Fibroblast of the aortic adventitia (primary cell): ENCODE measurements at places on chromosomes 6 and 20. TPM values are rescaled to one million over a fixed set of nuclear protein-coding genes. Genes with fewer than 3 reads are reported as not detected.

DNA sequence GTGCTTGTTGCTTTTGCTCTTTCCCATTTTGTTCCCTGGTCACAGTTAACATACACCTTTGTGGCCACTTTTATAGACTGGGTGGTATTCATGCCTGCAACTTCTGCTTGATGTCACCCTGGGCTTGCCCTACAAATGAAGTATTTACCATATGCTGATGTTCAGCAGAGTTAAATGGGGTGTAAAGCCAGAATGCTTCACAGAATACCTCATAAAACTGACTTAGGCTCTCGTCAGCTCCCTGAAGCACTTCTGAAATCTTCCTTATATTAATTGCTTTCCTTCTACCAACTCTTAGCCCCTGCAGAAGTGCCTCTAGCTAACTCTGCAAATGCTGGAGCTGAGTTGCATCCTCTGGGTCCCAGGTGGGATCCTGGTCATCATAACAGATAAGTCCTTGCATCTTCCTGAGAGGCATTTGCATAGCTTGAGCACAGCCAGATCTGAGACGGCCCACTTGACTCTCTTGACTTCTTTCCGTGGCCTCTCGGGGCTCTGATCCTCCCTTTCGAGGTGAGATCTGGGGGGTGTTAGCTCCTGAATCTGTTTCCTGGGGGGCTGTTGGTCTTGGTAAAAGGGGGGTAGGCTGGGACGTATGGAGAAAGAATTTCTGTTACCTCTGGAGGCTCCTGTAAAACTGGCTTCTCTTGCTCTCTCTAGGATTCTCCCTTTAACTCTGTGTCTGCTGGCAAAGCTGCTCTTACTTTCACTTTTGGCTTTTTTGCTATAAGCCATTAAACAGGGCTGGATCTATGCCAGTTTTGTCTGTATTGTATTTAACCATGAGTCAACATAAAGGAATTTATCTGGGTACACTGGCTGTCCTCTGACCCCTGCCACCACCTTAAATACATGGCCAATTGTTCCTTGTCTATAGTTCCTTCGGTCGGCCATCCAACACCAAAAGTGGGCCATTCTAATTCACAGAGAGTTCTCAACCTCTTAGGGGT is 223.0 kb upstream of the SYNCRIP start:
- peak; percentile 79 for DNase-seq

CDKAL1 gene
- 11.3 and 20.0 TPM in 2 replicates for total RNA-seq

GRCh38 chr6:106637717-106638341 is 8.5 kb downstream of the QRSL1 start:
- DNase-seq: no peak

OR12D1 gene
- not detected in 2 replicates for total RNA-seq

GRCh38 chr6:98782772-98783171 is 51.6 kb upstream of the POU3F2 start:
- DNase-seq: no peak

PRPH2 gene
- total RNA-seq: 0.72 and 1.3 TPM in 2 replicates

RNF217 gene
- 24.9 and 25.3 TPM in 2 replicates for total RNA-seq

- peak; percentile 6 for DNase-seq
Measured at GRCh38 chr6:43221046-43221972, 8.0 kb downstream of the DNPH1 start.

NKX2-2 gene
- total RNA-seq: not detected in 2 replicates

WFDC2 gene
- not detected in 2 replicates for total RNA-seq

DNA sequence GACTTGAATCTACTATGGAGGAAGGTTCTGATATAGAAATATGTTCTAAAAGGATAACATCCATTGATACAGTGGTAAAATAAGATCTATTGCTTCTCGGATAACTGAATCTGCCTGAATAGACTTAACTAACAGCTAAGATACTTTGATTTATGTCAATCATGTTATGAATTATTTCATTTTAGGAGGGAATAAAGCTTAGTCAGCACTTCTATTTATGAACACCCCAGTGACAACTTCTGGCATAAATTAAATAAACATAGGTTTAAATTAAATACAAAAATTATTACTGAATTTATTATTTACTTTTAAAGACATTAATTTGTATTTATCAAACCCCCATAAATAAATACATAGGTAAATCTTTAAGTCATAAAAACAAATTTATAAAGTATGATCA is 69.3 kb downstream of the IMPG1 start:
- no peak for DNase-seq

DNA sequence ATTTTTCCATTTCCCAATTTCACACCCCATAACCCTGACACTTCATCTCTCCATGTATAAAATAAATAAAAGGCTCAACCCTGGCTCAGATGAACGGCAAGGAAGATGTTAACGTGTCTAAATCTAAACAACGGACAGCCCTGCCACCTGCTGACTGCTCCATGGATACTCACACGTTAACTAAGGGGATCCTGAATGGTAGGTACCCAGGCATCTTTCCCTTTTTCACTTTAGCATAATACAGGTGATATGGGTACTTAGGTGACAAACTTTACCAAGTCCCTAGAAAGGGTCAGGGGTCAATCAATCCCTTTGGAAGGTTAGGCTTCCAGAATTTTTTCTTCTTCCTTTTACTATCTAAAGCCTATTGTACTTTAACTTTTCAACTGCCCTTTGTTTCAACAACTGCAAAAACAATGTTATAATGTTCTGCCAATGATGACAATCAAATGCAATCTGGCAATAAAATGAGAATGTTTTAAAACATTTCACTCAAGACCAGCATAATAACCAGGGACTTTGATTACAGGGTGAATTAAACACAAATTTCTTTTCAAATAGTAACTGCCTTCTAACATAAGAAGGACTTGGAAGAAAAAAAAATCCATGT is 52.4 kb upstream of the IPCEF1 start:
- DNase-seq: peak; percentile 41

- no peak for DNase-seq
Measured at GRCh38 chr6:166305562-166306117, 2.6 kb downstream of the PRR18 start.

DNA sequence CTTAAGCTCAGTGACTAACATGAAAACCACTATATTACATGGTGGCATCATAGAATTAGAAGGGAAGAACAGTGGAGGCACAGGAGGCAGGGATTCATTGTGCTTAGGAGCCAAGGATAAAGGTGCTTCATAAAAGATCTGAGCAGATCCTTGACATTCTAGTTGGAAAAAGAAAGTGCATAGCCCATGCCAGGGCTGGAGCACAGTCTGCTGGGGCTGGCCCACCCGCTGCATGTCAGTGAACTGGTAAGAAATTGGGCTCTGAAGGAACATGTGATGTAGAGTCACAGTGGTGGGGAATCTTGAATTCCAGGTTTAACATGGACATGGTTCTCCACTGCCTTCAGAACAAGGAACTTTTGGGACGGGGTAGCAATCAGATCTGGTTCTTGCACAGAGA is 20.4 kb downstream of the MYLIP start:
- no peak for DNase-seq
